ENCODE measurements at places on chromosomes 13 and 19. TPM values are rescaled to one million over a fixed set of nuclear protein-coding genes. Genes with fewer than 3 reads are reported as not detected.

- no peak overlapping the region for H3K27ac ChIP-seq
- H3K27me3 ChIP-seq, result no peaks in the 10 kb centered on the region
These were observed 10.4 kb upstream of the SLC25A41 start for GRCh38 chr19:6443986-6444385.

DNA sequence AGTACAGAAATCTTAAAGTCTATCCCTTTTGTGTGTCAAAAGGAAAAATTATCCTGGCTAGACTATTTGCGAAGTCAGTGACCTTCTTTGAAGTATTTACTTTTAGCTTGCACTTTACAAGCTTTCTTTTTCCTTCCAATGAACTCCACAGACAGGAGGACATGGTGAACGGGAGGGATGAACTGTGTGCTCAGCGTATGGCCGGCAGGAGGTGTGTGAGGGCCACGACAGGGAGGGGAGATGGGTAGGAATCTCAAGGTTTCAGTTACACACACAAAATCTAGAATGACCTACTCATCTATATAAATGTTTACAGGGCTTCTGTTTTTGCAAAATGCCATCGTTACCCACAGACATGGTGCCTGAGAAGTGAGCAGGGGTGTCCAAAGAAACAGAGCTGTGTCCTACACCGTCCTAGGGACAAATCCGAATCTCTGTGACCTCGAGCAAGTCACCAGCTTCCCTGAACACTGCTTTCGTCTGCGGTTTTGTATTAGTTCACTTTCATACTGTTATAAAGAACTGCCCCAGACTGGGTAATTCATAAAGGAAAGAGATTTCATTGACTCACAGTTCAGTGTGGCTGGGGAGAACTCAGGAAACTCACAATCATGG lies 537.2 kb downstream of the LIG4 start:
- no peaks in the 10 kb centered on the region for H3K27me3 ChIP-seq
- no peaks in the 10 kb centered on the region for H3K4me1 ChIP-seq
- no peak overlapping the region for H3K27ac ChIP-seq
- no peak overlapping the region for H3K4me3 ChIP-seq
- DNase-seq, result no peak

GRCh38 chr13:77696006-77696878 lies 1.2 kb upstream of the SLAIN1 start:
- H3K4me1 ChIP-seq, result no peaks in the 10 kb centered on the region
- H3K4me3 ChIP-seq, result no peak overlapping the region
- no peaks in the 10 kb centered on the region for H3K36me3 ChIP-seq
- H3K27ac ChIP-seq, result no peak overlapping the region
- DNase-seq, result no peak

- no peak overlapping the region for H3K4me3 ChIP-seq
- peaks cover 18% of the 10 kb centered on the region for H3K27me3 ChIP-seq
- DNase-seq, result peak; percentile 45
- H3K27ac ChIP-seq, result no peak overlapping the region
These were observed 50.2 kb upstream of the TPM4 start for GRCh38 chr19:16026131-16026530.

DNA sequence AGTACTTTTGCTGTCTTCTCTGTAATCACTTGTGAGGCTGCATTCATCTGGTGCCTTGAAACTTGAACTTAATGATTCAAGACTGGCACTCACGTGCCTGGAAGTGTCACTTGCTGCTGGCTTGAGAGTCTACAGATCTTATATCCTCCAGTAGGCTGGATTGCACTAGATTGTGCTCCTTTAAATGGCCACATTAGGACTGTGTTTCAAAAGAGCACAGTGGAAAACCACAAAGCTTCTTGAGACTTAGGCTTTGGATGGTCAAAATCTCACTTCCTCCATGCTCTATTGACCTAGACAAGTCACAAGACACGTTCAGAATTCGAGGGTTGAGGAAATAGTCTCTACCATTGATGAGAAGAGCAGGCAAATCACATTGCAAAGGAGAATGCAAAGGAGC lies 1278.8 kb upstream of the MIR17HG start:
- no peak for DNase-seq
- no peaks in the 10 kb centered on the region for H3K36me3 ChIP-seq
- no peak overlapping the region for H3K27ac ChIP-seq
- no peaks in the 10 kb centered on the region for H3K4me1 ChIP-seq
- no peak overlapping the region for H3K4me3 ChIP-seq

GRCh38 chr13:34207334-34207733 lies 389.4 kb downstream of the RFC3 start:
- no peaks in the 10 kb centered on the region for H3K27me3 ChIP-seq
- H3K27ac ChIP-seq, result no peak overlapping the region
- H3K4me1 ChIP-seq, result peaks cover 7% of the 10 kb centered on the region
- DNase-seq, result peak; percentile 32
- H3K36me3 ChIP-seq, result no peaks in the 10 kb centered on the region
- no peak overlapping the region for H3K4me3 ChIP-seq

GRCh38 chr13:57075588-57075987 lies 65.1 kb upstream of the PRR20A start:
- no peak overlapping the region for H3K4me3 ChIP-seq
- H3K4me1 ChIP-seq, result no peaks in the 10 kb centered on the region
- H3K27me3 ChIP-seq, result no peaks in the 10 kb centered on the region
- DNase-seq, result no peak

GRCh38 chr13:60150538-60150937 lies 13.2 kb downstream of the DIAPH3 start:
- no peaks in the 10 kb centered on the region for H3K4me1 ChIP-seq
- H3K36me3 ChIP-seq, result peaks cover 4% of the 10 kb centered on the region
- no peaks in the 10 kb centered on the region for H3K27me3 ChIP-seq
- H3K27ac ChIP-seq, result no peak overlapping the region
- DNase-seq, result no peak
- H3K4me3 ChIP-seq, result no peak overlapping the region

- no peaks in the 10 kb centered on the region for H3K27me3 ChIP-seq
- H3K36me3 ChIP-seq, result no peaks in the 10 kb centered on the region
- no peaks in the 10 kb centered on the region for H3K4me1 ChIP-seq
These were observed 247.7 kb downstream of the OLFM4 start for GRCh38 chr13:53276265-53276664.

DNA sequence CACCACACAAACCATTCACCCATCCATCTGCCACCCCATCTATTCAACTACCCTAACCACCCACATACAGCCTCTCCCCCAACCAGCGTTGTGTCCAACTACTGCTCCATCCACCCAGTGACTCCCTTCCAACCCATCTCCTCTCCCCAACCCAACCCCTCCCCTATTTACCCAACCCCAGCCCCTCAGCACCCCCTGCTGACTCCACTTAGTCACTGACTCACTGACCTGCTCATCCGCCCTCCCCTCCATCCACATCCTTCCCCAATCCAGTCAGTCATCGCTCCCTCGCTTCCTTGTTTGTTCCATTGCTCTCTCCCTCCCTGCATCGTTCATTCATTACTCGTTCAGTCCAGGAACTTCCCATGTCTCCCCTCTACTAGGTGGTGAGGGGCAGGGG lies 39.2 kb downstream of the KCNC3 start:
- H3K4me3 ChIP-seq, result no peak overlapping the region
- no peak for DNase-seq
- no peak overlapping the region for H3K27ac ChIP-seq

DNA sequence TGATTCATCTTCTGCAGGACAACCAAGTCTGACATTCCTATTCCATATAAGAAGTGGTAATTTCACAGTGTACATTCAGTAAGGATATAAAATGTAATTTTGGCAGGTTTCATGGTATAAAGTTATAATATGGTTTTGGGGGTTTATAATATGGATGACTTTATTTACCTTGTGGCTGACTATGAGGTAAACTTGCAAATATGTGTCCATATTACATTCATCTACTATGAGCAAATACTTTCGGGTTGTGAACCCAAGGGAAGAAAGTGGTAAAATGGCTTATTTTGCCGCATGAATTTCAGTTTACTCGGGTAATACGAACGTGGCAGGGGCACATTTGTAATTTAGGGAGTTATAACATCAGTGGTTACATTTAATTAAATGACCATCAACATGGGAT lies 86.7 kb upstream of the TNFSF11 start:
- no peak overlapping the region for H3K27ac ChIP-seq
- no peaks in the 10 kb centered on the region for H3K27me3 ChIP-seq
- peaks cover 11% of the 10 kb centered on the region for H3K4me1 ChIP-seq

DNA sequence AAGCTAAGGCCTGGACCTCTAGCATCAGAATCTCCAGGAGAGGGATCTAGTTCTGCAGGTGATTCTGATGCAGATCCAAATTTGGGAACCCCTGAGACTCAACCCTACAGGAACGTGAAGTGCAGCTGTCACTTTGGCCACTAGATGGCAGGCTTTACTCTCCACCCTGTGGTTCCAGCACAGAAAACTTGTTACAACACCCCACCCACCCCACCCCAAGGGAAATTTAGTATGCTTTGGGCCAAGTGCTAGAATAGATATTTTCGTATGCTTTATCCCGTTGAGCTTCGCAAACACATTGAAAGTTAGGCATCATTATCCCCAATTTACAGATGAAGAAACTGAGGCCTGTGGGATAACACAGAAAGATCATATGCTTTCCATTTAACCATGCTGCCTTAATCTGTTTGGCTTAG lies 232.0 kb downstream of the B3GLCT start:
- peaks cover 9% of the 10 kb centered on the region for H3K4me1 ChIP-seq
- H3K4me3 ChIP-seq, result no peak overlapping the region
- peak; percentile 70 for DNase-seq
- no peak overlapping the region for H3K27ac ChIP-seq
- no peaks in the 10 kb centered on the region for H3K27me3 ChIP-seq
- no peaks in the 10 kb centered on the region for H3K36me3 ChIP-seq

- H3K27ac ChIP-seq, result peak overlapping the region; percentile 15
- peak overlapping the region; percentile 36 for H3K4me3 ChIP-seq
- H3K4me1 ChIP-seq, result peaks cover 21% of the 10 kb centered on the region
- no peaks in the 10 kb centered on the region for H3K36me3 ChIP-seq
- DNase-seq, result peak; percentile 28
These were observed 38.0 kb upstream of the ALOX5AP start for GRCh38 chr13:30697177-30697953.

- H3K27me3 ChIP-seq, result no peaks in the 10 kb centered on the region
- no peak overlapping the region for H3K4me3 ChIP-seq
- no peaks in the 10 kb centered on the region for H3K36me3 ChIP-seq
- DNase-seq, result no peak
These were observed 16.3 kb downstream of the FCHO1 start for GRCh38 chr19:17767559-17767958.

GRCh38 chr13:113357529-113357928 lies 6.4 kb downstream of the GRTP1 start:
- H3K36me3 ChIP-seq, result no peaks in the 10 kb centered on the region
- DNase-seq, result no peak
- H3K27ac ChIP-seq, result no peak overlapping the region
- no peaks in the 10 kb centered on the region for H3K4me1 ChIP-seq

GRCh38 chr19:310141-310651 lies 19.0 kb upstream of the PLPP2 start:
- H3K4me3 ChIP-seq, result no peak overlapping the region
- no peak overlapping the region for H3K27ac ChIP-seq
- H3K27me3 ChIP-seq, result no peaks in the 10 kb centered on the region
- no peaks in the 10 kb centered on the region for H3K4me1 ChIP-seq
- DNase-seq, result no peak
- H3K36me3 ChIP-seq, result peaks cover 12% of the 10 kb centered on the region

GRCh38 chr19:15191982-15192381 lies 8.8 kb downstream of the NOTCH3 start:
- peaks cover 4% of the 10 kb centered on the region for H3K4me1 ChIP-seq
- H3K4me3 ChIP-seq, result no peak overlapping the region
- DNase-seq, result no peak
- H3K27ac ChIP-seq, result no peak overlapping the region
- no peaks in the 10 kb centered on the region for H3K27me3 ChIP-seq

DNA sequence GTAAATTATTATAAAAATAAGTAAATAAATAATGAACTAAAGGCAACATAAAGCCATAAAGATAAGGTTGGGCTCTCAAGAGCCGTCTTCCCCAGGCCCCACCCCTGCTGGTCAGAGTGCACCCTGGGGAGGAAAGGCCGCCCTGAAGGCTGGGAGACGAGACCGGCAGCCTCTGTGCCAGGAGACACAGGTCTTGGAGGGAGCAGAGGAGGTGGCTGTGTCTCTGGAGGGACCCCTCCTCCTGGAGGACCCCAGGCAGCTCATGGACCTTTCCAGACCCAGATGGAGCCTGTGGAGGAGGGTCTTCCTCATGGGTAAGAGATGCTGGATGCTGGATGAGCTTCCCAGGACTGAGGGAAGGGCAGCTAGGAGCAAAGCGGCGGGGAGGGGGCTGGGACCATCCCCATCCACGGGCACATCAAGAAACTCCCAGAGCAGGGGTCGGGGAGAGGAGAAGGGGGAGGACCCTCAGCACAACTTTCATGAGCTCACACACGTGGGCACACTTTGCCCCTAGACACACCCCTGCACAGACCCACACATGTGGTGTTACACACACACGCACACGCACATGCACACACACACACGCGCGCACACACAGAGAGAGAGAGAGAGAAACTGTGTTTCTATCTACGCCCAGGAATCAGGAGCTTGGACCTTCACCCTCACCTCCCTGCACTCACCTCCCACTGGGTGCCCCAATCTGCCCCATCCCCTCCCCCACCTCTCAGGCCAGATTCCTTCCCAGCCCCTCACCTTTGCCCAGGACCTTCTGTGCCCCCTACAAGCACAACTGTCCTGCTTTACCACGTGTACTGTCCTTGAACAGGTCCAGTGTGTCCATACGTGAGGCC lies at the start of gene CEACAM18:
Gene CEACAM18 (plus strand): TSS at position 159 of the 854 bp plus-strand sequence.
- no peaks in the 10 kb centered on the region for H3K36me3 ChIP-seq
- H3K27me3 ChIP-seq, result no peaks in the 10 kb centered on the region
- H3K27ac ChIP-seq, result no peak within 1 kb of the TSS
- no peak for DNase-seq
- H3K4me1 ChIP-seq, result no peaks in the 10 kb centered on the region
- no peak within 1 kb of the TSS for H3K4me3 ChIP-seq

DNA sequence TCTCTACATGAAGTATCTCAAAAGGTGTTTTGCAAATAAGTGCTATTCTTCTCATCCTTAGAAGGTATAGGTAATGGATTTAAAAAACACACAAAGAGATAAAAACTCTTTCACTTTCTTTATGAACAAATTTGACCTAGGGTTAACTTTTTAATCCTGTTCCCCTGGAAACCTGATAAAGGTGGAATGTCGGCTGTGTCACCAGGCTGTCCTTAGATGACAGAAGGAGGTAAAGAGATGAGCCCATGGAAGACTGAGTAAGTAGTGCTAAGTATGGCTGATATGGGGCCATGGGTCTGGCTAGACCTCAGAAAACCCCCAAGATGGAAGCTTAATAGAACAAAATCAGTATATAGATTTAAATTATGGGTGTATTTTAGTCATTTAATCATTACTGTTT lies 153.8 kb upstream of the LSM14A start:
- no peaks in the 10 kb centered on the region for H3K36me3 ChIP-seq
- H3K27me3 ChIP-seq, result peaks cover 4% of the 10 kb centered on the region
- no peaks in the 10 kb centered on the region for H3K4me1 ChIP-seq
- no peak for DNase-seq
- no peak overlapping the region for H3K4me3 ChIP-seq
- no peak overlapping the region for H3K27ac ChIP-seq

GRCh38 chr19:16849168-16849567 lies 20.0 kb downstream of the SIN3B start:
- peaks cover 75% of the 10 kb centered on the region for H3K36me3 ChIP-seq
- no peaks in the 10 kb centered on the region for H3K27me3 ChIP-seq
- H3K4me3 ChIP-seq, result no peak overlapping the region
- H3K27ac ChIP-seq, result no peak overlapping the region
- no peak for DNase-seq

GRCh38 chr13:109418111-109418510 lies 368.3 kb downstream of the IRS2 start:
- no peaks in the 10 kb centered on the region for H3K4me1 ChIP-seq
- H3K27ac ChIP-seq, result no peak overlapping the region
- DNase-seq, result no peak
- H3K4me3 ChIP-seq, result no peak overlapping the region
- H3K36me3 ChIP-seq, result no peaks in the 10 kb centered on the region
- no peaks in the 10 kb centered on the region for H3K27me3 ChIP-seq

The PLPP2 gene
- total RNA-seq, result 0.04 TPM

The A1BG gene
- 10.2 TPM for total RNA-seq

The SIGLEC8 gene
- total RNA-seq, result not detected

The IZUMO2 gene
- 0.24 TPM for total RNA-seq
